ENCODE measurements at places on chromosomes 1 and 21.

DNA sequence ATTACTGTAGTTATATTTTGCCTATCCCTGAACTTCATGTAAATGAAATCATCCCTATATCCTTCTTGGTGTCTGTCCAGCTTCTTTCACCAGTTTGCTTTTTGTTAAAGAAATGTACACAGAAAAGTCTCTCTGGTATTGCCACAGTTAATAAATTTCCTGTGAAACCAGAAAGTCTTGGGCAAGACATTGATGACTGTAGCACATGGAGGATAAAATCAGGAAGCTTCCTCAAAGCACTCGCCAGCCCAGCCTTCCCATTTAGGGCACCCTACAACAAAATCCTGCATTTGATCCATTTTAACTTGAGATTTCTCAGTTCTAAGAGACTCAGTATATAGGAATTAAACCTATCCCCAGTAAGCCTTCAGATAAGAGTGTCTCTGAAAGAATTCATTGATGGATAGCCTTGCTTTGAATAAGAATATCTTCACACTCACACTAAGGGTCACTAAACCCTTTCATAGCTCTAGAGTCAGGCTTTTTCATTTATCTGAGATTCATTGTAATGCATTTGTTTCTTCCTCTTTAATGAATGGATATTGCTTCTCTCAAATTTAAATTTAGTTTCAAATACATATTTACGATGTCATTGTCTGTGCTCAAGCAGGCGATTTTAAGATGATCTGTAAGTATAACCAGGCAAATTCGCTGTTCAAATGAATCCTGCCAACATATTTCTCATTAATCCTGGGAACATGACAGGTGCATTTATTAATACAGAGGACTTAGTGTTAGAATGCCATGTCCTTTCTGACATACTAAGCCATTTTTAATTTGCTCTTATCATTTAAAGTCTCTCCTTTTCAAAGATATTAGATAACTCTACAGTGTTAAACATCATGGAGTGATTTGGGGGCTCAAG, 153.1 kb downstream of the GRIK1 start:
- DNase-seq = no peak

GRCh38 chr1:7069931-7070330, 284.7 kb downstream of the CAMTA1 start:
- DNase-seq = no peak

DNA sequence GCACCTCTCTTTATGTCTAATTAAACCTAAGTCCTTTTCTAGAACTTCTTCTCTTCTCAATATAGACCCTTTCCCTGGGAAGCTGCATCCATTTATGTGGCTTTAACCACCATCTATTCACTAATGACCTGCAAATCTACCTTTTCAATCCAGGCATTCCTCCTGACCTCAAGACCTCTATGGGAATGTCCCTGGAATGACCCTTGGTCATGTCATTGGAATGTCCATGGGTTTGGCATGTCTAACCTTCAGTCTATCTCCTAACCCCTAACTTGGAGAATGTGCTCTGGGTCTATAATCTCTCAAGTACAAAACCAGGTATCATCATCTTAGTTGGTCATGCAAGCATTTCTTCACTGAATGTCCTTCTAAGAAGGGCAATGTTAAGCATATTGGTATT, 196.1 kb downstream of the KCNH1 start:
- DNase-seq = no peak

DNA sequence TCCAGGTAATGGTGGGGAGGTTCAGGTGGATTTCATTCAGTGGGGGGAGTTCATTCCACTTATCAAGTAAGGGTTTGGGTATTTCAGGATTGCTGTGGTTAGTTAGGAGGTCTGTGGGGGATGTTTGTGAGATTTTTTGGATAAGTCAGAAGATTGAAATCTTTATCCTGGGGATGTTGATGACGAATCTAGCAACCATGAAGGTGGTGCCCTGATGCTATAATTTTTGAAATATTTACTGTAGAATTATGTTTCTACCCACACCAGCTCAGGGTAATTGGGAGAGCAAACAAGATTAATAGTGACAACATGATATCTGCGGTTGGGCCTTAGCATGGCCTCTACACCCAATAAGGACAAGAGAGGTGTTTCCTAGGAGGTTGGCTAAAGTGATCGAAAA, 28.3 kb downstream of the SUCO start:
- DNase-seq = no peak

DNA sequence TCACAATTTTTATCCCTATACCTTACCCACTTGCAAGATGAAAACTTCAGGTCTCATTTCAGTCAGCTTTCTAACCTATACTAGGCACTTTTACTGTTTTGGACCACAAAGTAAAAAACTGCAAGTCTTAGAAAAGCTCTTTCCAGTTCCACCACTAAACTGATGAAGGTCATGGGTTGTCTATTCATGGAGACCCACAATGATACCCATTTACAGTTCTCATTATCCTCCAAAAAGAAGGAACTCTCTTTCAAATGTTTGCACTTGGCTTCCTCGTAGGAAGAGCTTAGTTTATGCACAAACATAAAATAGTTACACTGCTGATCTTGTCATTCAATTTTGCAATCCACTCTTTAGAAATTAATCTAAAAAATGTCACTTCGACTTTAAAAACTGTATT, 9.3 kb downstream of the ZNF281 start:
- no peak for DNase-seq

DNA sequence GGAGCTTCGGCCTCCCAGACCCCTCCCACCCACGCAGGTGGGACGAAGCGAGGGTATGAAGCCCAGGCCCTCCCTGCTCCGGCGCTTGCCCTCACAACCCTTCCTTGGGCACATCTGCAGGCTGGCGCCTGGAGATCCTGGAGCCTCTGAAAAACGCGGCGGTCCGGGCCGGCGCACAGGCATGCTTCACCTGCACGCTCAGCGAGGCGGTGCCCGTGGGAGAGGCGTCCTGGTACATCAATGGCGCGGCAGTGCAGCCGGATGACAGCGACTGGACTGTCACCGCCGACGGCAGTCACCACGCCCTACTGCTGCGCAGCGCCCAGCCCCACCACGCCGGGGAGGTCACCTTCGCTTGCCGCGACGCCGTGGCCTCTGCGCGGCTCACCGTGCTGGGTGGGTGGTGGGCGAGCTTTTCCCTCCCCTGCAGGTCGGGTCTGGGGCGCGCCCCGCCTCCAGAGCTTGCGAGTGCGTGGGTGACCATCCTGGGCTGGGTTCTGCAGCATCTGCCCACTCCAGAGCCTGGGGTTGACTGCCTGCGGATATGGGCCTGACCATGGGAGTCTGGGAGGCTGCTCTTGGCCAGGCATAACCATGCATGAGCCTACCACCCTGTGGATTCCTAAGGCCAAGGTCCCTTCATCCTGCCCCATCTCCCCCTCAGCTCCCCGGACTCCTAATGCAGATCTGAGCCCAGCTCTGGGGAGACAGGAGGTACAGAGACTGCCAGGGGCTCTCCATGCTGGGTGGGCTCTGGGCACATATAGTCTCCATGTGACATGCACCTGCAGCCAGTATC, 89.8 kb downstream of the TRIM11 start:
- DNase-seq = no peak

DNA sequence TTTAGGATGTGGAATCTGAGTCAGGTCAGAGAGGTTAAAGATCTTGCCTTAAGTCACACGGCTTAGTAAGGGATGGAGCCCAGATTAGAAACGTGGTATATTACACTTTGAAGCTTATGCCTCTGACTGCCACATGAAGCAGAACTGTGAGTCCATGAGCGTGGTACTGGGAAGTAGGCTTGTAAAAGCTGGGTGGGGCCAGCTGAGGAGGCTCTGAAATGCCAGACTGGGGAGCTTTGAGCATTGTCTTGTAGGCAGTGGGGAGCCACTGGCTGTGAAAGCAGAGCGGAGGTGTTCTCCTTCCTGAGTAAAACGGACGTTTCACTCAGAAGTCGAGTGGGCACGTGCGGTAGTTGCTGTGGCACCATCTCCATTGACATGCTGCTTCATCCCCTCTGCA, 72.6 kb upstream of the USP24 start:
- DNase-seq = no peak

DNA sequence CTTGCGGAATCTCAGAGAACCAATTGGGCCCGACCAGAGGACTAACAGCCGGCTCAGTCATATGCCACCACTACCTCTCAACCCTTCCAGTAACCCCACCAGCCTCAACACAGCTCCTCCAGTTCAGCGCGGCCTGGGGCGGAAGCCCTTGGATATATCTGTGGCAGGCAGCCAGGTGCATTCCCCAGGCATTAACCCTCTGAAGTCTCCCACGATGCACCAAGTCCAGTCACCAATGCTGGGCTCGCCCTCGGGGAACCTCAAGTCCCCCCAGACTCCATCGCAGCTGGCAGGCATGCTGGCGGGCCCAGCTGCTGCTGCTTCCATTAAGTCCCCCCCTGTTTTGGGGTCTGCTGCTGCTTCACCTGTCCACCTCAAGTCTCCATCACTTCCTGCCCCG, 49.8 kb downstream of the ACP6 start:
- no peak for DNase-seq

DNA sequence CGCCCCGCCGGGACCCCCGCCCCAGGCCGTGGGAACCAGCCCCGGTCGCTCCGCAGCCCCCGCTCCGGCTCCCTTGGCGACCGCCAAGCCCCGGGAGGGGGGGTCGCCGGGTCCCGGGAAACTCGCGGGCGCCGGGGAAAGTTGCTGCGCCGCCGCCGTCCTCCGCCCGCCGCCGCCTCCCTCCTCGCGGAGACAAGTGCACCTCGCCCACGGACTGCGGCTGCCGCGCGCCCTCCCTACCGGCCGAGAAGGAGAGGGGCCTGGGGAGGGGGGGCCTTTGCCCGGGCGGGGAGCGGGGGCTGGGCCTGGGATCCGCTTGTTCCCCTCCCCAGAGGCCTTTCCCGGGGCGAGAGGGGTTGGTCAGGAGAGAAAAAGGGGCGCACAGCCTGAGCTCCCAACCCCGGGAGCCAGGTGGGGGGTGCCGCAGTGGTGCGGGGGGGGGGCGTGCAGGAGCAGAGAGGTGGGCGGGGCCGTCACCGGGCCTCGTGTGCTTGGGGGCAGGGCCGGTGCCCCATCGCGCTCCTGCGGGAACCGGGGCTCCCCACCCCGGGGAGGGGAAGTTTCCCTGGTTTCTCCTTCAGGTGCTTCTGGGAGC, 592 bp downstream of the AGRN start:
- DNase-seq = no peak

DNA sequence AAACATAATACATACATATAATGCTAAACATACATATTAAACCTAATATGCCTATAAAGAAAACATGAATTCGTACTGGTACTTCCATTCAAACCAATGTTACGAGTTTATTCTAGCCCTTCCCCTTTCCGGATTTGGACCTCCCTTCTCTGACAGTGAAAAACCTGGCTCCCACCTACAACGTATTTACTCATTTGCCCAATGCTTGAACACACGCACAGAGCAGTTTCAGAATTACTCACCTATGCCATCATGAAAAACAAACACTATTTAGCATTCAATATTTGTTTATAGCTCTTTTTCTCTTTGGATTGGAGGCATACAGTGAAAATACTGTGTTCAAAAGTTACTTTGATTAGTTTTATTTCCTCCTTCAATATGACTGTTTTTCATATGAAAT, 204.4 kb downstream of the LMX1A start:
- DNase-seq = no peak

- no peak for DNase-seq
Measured at GRCh38 chr1:172967936-172968335, 82.8 kb downstream of the TNFSF18 start.

DNA sequence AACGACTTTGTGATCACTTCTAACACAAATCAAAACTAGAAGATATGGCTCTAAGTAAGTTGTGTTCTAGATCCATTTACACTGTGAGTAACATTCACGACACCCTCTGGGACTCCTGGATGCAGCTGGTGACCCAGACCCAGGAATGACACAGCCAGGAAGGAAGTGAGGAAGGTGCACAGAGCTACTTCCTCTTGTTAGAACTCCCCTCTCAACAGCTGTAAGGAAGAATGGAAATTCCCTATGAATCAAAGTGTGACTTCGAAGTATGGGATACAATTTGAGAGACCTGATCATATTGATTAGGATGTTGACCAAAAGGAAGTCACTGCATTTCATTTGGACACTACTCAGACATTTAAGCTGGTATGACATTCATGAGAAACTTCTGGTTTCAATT, 185.3 kb downstream of the NRIP1 start:
- DNase-seq = no peak

GRCh38 chr21:33121715-33122475, 52.0 kb downstream of the OLIG1 start:
- no peak for DNase-seq

DNA sequence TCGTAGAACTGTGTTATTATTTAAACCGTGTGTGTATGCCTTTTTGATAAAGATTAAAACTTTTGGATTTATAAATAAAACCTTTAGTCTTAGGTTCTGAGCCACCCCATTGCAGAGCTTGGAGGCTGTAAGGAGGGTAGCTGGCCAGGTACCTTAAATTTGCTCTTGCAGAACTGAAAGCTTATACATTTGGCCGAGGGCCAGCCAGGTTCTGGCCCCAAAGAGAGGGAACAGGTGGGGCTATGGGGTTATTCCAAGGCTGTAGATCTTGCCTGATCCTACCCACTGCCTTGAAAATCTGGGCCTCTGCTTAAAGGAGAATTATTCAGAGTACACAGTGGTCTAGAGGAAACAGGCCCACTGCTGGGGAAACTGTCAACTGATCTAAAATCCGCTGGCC, 59.6 kb downstream of the CAMK2N1 start:
- DNase-seq = no peak

DNA sequence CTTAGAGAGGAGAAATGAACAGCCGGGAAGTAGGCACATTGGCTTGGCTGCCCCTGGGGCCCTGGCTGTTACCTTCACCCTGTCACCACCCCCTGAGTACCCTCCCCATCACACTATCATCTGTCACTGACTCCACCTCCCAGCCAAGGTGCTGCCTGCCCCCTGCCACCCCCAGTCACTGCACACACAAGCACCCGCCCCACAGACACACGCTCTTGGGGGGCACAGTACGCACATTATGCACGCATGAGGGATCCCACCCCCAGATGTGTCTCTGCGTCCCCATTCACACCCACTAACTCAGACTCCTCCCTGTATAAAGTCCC, 223.3 kb downstream of the PTPRU start:
- no peak for DNase-seq

DNA sequence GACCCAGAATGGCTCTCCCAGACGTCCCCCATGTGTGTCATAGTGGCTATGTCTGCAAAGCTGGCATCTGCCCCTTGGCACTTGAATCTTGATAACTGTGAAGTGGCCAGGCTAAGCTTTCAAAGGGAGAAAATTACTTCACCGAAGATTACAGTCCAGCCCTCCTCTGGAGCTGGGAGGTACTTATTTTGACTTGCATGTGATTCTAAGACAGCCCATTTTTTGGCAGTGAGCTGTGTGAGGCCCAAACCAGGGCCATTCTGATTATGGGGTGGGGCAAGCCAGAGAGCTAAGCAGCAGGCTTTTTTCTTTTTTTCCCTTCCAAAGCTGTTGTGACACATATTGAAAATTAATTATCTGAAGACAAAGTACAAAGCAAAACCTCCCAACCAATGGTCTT, 42.1 kb upstream of the C8B start:
- DNase-seq = no peak

Measured in activated CD8-positive, alpha-beta memory T cell treated with anti-CD3 and anti-CD28 coated beads for 4 hours (primary cell).